ENCODE measurements at places on chromosomes 7 and 10.
A peak's percentile ranks its signal among the peaks of the same experiment; 100 is the strongest.

GRCh38 chr10:16519250-16519907, 2.3 kb downstream of the C1QL3 start:
- no peak for DNase-seq

GRCh38 chr7:925601-926000, 28.9 kb downstream of the ADAP1 start:
- peak; percentile 10 for DNase-seq

DNA sequence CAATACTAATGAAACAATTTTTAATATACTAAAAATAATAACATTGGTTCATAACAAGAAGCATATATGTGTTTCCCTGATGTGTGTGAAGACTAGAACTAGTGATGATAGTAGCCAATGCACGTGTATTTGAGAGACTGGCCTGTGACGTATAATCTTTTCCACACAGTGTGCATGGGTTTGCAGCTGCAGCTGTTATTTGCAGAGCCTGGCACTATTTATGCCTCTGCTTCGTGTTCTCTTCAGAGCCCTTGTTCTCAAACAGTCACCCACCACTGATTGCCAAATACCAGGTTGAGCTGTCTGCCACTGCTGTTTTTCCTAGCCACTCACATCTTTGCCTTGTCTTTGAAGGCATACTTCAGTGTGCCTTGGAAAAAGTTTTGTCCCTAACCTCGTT, 531.7 kb downstream of the ETV1 start:
- no peak for DNase-seq

DNA sequence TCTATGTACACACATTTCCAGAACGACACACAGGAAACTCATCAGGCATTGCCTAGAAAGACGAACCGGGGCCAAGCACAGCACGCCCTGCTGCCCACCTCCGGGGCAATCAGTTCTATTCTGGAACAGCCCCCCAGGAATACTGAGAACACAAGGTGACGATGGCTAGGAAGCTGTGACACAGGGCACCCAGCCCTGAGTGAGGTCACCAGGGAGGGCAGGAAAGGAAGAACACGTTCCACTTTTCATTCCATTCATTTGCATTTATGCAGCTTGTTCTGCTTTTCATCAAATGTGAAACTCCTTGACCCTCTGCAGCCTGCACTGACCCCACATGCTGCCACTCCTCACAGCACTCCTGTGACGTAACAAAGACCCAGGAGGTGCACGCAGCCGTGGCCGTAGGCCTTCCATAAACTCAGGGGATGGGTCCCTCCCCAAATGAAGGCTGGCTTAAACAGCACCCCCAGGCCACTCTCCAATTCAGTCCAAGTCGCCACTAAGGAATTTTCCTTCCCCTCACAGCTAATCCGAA, 28.9 kb downstream of the MAD1L1 start:
- no peak for DNase-seq

GRCh38 chr10:43251419-43252165, 15.3 kb downstream of the RASGEF1A start:
- DNase-seq = no peak

- no peak for DNase-seq
These were observed 1.9 kb downstream of the DHX32 start for GRCh38 chr10:125878957-125879835.

GRCh38 chr10:78579995-78580394, 488.8 kb upstream of the ZMIZ1 start:
- no peak for DNase-seq

DNA sequence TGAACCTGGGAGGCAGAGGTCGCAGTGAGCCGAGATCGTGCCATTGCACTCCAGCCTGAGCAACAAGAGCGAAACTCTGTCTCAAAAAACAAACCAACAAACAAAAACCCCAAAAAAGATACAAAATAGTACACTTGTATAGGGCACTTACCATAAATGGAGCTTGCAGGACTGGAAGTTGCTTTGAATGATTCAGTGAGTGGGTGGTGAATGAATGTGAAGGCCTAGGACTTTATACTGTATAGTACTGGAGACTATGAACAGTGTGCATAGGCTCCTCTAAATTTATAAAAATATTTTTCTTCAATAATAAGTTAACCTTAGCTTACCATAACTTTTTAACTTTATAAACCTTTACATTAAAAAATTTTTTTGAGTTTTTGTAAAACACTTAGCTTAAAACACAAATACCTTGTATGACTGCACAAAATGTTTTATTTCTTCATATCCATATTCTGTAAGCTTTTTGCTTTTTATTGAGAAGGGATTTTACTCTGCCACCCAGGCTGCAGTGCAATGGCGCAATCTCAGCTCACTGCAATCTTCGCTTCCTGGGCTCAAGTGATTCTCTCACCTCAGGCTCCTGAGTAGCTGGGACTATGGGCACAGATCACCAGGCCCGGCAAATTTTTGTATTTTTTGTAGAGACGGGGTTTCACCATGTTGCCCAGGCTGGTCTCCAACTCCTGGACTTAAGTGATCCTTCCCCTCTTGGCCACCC, 6.9 kb upstream of the H2AZ2 start:
- no peak for DNase-seq

DNA sequence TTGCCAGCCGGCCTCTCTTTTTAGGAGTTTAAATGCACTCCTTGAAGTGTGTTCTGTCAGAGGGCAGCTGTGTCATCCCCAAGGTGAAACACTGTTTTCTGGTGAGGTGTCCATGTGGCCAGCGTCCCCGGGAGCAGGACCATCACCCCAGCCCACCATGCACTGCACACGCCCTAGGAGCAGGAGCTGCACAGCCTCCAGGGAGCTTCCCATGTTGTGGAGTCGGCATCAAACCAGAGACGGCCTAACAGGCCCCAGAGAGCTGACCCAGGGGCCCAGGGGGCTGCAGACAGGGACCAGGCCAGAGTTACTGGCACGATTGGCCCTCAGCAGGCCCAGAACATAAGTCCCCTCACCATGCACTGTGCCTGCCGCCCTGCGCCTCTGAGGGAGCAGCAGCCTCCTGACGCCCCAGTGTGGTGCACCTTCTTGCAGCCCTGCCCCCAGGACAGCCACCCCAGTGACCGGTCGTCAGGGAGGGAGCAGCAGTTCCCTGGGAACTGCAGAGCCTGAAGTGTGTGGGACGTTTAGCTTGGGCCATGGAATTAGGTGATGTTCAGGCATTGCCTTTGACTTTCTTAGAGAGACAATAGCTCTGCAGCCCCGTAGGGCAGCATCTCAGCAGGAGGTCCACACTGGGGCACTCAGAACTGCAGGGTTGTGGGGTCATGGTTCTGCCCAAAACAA, 97.9 kb downstream of the NKX6-2 start:
- DNase-seq = no peak

GRCh38 chr10:29319205-29319781, 30.4 kb downstream of the LYZL1 start:
- DNase-seq = no peak

DNA sequence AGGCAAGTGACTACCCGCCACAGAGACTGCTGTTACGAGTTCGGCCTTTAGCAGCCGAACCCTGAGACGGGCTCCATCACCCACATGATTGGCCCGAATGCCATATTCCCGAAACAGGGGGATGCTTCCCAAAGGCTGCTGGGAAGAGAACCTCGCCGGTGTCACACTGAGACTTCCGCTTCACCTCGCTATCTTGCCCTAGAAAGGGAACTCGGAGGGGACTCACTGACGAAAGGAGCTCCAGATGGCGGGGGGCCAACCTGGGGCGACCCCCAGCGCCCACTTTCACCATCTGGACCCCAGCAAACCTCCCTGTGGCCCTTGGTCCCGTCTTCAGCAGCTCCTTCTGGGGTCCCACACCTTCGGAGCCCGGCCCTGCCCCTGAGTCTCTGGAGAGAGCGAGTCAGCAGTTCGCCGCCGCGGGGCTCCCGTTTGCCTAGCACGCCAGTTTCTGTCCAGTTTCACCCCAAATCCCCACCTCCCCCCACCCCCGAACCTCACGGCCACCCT, 529 bp downstream of the HPS1 start:
- peak; percentile 25 for DNase-seq

GRCh38 chr10:71504168-71504567, 107.4 kb downstream of the CDH23 start:
- no peak for DNase-seq

GRCh38 chr10:51112013-51112412, 37.7 kb downstream of the PRKG1 start:
- no peak for DNase-seq

DNA sequence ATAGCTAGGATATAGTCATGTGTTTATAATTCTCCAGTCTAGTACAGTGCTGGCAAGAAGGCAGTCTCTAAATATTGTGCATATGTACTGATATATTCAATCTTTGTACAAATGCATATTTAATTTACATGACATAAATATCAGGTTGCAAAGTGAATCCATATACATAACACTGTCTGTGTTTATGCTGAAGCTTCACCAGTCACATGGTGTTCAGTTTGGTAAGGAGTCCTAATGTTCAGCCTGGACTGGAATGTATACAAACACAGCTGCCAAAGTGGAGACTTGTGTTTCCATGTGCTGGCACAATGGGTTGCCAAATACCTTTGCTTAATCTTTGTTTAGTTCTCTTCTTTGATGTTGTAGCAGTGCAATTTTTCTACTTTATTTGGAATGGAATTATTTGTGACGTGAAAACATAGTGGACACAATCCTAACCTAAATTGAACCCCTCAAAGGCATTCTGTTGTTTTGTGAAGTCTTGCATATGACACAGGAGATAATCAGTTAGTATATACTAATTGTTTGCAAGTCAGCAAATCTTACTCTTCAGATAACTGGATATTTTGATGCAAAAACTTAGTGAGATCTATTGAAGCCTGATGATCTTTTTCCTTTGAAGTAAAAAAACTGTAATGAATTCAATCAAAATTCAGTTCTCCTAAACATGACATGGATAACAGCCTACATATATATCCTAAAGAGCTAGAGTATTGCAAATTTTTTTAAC, 17.3 kb upstream of the ARL4A start:
- DNase-seq = no peak

- DNase-seq = no peak
These were observed 48.4 kb upstream of the PLXDC2 start for GRCh38 chr10:19767876-19768275.

- DNase-seq = no peak
These were observed 1602.0 kb upstream of the LRRTM3 start for GRCh38 chr10:65323802-65324201.

GRCh38 chr7:121081327-121081936, 92.9 kb downstream of the CPED1 start:
- no peak for DNase-seq

GRCh38 chr10:87706731-87707130, 47.1 kb downstream of the PAPSS2 start:
- no peak for DNase-seq

DNA sequence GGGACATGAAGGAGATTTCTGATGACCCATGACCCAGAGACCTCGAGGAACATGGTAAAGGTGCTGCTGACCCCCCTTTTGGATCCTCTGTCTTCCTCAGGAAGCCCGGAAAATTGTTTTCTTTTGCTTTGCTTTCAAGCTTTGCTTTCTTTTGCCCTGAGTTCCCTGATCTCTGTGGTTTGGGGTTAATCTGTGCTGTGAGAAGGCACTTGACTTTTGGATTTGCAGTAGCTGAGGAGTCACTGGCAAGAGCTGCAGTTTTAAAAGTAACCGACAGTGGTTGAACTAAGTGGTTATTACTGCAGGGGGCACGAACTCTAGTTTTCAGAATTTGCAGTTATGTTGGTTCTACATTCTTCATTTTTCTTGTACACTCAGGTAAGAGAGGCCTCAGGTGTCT, 53.0 kb downstream of the PDZD8 start:
- no peak for DNase-seq

DNA sequence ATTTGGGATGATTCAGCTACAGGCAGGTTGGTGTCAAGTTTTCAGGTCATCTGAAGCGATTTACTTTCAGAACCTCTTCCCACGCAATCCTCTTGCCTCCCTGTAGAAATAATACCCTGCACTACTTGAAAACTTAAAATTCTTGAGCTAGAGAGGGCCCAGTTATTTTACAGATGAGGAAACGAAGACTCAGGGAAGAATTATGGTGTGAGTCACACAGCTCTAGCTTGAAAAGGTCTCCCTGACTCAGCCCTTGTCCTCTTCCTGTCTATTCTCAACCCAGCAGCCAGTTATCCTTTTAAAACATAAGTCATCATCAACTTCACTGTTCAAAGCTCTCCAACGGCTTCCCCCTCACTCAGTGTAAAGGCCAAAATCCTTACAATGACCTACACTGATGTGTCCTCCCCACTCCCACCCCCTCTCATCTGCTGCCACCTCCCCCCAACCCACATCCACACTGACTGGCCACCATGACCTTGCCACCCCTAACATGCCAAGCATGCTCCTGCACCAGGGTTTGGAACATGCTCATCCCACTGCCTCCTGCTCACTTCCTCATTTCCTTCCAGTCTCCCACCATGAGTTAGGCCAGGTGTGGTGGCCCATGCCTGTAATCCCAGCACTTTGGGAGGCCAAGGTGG, 3.4 kb downstream of the DNMBP start:
- peak; percentile 18 for DNase-seq

Data from stimulated activated CD4-positive, alpha-beta T cell treated with anti-CD3 and anti-CD28 coated beads, Interleukin-1b, Interleukin-23, amount 100 ng/mL, for 48 hours (primary cell).